Activated naive CD4-positive, alpha-beta T cell treated with anti-CD3 and anti-CD28 coated beads, Interleukin-2, amount 50 U/mL, for 72 hours (primary cell): ENCODE measurements at places on chromosomes 4 and X. TPM values are rescaled to one million over a fixed set of nuclear protein-coding genes. Genes with fewer than 3 reads are reported as not detected.

DNA sequence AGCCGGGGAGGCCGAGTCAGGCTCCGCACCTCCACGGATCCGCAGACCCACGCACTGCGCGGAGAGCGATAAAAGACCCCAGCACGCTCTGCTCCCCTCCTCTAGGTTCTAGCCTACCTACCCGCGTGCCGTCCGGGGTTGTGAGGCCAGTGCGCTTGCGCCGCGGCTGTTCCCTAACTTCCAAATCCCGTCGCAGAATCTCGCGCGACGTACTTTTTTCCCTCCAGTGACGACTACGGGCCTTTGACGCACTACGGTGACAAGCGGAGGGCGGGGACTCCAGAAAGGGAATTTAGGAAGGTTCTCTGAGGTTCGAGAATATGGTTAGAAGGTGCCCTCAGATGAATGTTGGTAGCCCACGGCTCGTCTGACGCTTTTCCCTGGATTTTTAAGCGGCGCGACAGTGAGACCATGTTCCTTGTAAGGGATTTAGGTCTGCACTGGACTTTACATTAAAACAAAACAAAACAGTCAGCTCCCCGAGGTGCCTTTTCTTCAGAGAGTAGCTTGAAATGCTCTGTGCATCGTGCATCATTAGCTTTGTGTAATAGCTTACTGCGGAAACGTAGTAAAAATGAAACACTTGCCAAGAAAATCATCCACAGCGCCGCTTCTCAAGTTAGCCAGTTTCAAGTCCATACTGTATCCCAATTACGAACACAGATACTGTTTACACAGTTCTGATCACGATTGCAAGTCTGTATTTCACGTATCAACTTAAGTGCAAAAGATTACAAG, at the start of gene NKRF:
Gene NKRF (minus strand): TSS at position 145 of the 738 bp plus-strand sequence.
- peak; percentile 86 for DNase-seq

DNA sequence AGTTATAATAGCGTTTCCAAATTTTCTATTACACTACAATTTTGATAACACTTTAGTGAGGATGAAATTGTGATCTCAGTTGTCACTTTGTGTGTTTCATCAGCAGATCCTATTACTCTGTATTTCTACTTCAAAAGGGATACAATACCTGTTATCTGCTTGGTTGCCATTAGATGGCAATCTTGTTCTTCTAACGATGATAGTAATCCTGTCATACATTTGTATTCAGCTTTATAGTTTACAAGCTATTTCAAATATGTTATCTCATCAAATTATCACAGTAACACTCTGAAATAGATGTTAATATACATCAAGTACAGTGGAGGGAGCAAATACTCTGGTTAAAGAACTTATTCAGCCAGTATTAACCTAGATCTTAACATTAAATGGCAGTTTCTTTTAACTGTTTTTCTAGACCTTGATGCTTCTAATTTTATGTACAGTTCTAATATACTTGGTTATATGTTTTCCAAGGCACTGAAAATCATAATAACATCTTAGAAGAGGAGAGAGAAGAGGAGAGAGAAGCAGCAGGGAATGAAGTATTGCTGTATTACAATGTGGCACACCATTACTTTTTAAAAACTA, 292.0 kb downstream of the CCSER1 start:
- DNase-seq: no peak

Gene RAB40AL
- total RNA-seq: not detected

DNA sequence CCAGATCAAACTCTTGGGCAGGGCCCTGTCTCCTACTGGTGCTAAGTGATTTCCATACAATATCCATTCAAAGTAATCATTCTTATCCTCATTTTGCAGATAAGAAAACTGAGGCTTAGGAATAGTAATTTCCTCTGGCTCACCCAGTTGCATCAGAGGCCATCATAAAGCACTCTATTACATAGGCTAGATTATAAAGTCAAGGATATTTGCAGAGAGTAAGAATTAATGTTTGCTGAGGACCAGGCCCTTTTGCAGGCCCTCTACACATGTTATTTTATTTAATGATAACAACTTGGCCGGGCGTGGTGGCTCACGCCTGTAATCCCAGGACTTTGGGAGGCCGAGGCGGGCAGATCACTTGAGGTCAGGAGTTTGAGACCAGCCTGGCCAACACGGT, 316.8 kb downstream of the ZNF674 start:
- DNase-seq: no peak

GRCh38 chrX:116756958-116757357, 294.2 kb upstream of the CT83 start:
- DNase-seq: no peak

Gene CFI
- not detected for total RNA-seq
